WERI-Rb-1 (cell line): ENCODE measurements at places on chromosomes 4 and X.
A peak's percentile ranks its signal among the peaks of the same experiment; 100 is the strongest.

- no peak for DNase-seq
These were observed 81.0 kb upstream of the SPRY1 start for GRCh38 chr4:123315617-123316016.

DNA sequence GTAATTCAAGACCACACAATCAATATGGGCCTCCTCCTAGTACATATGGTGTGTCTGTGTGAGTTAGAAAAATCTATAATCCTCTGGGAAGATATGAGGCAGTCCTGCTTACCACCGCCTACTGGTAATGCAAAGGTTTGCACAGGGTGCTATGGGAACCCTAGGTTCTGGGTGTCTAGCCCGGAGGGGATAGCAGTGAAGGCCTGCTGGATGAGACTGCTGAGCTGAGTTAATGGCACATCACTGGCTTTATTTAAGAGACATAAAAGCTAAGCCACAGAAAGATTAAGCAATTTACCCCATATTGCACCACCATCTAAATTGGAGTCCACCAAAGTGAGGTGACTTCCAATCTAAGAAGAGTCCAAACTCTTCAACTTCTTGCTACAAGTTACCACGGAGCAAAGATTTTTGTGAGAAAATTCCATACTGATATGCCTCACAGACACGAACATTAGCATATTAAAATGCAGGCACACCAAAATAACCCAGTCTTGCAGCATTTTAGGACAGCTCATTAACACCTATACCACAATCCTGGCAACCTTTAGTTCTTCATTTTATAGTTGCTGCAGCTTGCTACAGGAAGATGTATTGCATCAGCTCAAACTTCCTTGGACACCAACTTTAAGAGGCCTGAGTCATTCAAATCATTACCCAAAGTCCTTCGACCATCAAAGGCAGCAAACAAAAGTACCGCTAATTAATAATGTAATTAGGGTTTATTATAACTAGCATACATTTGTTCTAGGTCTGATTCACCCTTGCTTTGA lies 13.7 kb downstream of the DGKK start:
- DNase-seq = no peak

GRCh38 chr4:112147697-112148096 lies 2.4 kb downstream of the FAM241A start:
- DNase-seq = no peak

DNA sequence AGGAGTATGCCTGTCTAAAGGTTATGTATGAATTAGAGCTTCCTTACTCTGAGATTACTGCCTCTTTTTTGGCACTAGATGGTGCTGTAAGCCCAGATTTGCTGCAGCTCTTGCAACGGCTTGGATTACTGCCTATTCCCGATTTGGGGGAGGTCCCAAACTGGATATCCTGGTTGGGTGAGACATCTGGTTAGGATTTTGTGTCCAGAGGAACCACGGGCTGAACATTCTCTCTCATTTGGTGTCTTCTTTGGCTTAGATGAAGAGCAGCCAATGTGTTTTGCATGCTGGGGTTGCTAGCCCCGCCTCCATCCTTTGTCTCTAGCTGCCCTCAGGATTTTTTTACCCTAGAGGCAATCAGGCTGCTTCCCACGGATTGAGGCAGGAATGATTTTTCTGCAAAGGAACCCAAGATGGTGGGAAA lies 31.9 kb downstream of the F8A1 start:
- DNase-seq = peak; percentile 71

DNA sequence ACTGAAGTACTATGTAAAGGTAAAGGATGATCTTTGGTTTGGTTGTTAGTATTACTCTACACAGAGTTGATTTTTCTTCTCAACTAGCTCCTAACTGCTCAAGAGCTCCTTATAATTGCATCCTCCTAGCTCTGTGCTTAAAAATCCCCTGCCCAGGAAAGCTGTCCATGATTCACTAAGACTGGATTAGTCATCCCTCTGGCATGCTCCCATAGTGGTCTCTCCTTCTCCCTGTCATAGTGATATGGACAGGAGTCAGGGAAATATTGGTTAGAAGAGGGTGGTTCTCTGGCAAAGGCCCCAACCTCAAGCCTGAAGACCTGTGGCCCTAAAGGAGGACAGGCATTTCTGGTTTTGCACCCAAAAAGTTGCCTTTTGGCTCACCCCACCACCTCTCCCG lies 242.3 kb upstream of the KCNIP4 start:
- DNase-seq = no peak

DNA sequence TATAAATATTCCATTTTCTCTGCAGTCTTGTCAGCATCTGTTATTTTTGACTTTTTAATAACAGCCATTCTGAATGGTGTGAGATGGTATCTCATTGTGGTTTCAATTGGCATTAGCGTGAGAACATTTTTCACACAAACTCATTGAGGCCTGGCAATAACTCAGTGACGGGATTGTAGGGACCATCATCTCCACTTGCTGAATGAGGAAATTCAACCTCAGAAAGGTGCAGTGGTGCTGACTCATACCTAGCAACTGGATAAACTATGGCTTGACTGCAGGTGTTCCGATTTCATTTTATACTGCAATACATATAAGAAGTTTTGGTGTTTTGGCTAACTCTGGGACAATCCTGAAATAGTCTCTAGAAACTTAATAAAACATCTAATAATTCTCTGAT lies 88.3 kb upstream of the DDIT4L start:
- DNase-seq = no peak

DNA sequence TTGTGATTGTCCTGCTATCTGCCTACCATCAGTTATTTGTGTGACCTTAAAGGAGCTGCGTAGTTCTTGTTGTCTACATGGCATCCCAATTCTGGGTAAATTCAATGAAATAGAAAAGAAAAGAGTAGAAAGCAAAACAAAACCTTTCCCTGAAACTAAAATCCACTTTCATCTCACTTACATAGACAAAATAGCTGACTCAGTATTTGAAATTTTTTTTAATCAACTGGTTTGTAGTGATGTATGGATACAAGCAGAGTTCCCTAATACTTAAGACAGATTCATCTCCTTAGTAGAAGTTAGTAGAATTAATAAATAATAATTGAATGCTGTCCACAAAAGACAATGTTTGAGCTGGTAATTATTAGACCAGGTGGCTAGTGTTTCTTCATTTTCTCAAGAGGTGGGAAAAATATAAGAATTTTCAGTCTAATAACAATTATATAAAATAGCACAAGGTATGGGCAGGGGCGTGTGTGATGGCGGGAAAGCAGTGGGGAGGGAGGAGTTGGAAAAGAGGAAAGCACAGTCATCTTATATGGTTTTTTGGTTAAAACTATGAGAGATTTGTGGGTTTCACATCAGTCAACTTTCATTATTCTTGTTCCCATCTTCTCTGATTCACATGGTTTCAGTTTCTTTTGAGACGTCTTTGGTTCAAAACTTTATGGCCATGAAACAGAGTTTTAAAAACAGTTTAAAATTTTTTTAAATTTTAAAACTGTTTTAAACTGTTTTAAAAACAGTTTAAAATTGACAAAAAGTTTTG lies 275.2 kb downstream of the SPRY1 start:
- no peak for DNase-seq

DNA sequence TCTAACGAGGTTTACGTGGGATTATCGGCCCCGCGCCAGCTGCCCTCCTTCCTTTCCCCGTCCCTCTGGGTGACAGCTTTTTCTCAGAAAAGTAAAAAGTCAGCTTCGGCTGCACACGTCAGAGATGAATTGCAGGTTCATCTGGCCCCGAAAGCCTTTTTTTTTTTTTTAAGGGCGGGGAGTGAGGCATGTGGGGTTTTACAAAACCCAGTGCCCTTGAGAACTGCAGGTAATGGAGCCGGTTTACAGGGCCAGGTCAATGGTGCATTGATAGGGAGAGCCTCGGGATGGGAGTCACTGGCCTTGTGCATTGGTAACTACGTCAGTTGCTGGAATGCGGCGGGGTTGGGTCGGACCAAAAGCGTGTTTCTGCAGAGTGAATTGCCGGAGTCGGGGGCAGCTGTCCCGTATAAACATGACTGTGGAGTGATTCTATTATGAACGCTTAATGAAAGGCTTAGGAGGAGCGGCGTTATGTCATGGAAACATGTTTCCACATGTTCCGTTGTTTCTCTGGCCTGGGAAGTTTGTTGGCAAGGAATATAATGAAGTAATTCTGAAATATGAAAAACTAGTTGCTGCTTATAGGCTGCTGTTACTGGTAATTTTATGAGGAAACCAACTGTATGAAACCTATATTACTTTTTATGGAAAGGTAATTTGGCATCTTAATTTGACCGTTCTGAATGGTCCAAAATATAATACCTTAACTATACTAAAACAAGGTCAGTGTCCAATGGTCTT lies 1.1 kb downstream of the HSPA4L start:
- peak; percentile 69 for DNase-seq

GRCh38 chr4:138996090-138996489 lies 19.5 kb upstream of the NOCT start:
- DNase-seq = no peak

DNA sequence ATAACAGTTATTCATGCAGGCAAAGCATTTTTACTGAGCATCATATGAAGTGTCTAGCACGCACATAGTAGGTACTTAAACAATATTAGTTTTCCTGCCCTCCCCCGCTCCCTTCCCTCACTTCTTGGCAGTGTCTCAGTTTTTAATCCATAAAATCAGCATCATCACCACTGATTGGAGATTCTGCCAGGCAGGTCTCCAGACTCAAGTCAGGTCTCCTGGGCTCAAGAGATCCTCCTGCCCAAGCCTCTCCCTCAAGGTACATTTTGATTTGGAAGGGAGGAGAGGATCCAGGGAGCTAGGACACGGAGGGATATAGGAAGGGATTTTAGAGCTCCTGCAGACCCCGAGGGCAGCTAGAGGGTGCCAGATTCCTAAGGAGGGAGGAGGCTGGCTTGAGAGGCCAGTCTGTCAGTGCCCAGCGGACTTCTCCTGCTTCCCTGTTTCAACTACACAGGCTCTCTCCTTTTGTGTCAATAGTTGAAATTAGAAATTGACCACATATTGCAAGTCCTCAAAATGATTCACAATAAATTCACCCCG lies 4.4 kb upstream of the FAT1 start:
- no peak for DNase-seq

- peak; percentile 61 for DNase-seq
These were observed 14.5 kb upstream of the KDM5C start for GRCh38 chrX:53239474-53239873.

- DNase-seq = no peak
These were observed 17.9 kb downstream of the ATP8A1 start for GRCh38 chr4:42638993-42639392.

- DNase-seq = no peak
These were observed 420.8 kb upstream of the DIPK2B start for GRCh38 chrX:45621376-45622041.

DNA sequence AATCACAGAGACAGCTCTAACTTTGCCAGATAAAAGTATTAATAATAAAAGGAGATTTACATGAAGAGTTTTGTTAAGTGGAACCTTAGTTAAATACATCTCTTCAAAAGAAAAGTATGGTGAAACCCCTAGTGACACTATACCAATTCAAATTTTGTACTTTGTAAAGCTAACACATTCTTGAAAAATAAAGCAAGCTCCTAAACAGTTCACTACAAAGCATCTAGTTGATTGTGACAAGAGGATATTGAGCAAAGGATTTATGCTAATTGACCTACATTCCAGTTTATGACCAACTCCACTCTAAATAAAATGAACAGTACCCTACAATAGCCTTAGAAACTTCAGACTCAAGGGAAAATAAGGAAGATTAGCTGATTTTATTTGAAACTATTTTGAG lies 69.4 kb upstream of the WDR17 start:
- DNase-seq = no peak

- no peak for DNase-seq
These were observed at the start of gene PLAC8 for GRCh38 chr4:83114576-83114975. Gene PLAC8 (minus strand): TSS chr4:83114729. CDS start chr4:83107921, 6,808 bp downstream.

GRCh38 chr4:126807132-126807531 lies 825.6 kb upstream of the INTU start:
- no peak for DNase-seq

DNA sequence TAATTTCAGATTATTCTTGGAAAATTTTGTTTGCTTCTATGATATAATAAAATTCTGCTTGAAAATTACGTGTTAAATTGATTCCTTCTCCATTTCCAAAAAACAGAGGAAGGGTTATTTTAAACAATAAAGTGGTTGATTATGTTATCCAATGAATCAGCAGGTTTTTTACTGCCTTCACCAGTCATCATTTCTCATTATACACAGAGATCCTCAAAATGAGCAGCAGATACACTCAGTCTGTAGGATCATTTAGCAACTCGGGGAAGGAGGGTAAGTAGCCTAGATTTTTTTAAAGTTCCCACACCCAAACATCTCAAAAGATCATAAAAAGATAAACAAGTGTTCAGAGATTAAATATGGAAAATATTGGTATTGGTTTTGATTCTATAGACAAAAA lies 6.8 kb upstream of the TMEM144 start:
- no peak for DNase-seq

DNA sequence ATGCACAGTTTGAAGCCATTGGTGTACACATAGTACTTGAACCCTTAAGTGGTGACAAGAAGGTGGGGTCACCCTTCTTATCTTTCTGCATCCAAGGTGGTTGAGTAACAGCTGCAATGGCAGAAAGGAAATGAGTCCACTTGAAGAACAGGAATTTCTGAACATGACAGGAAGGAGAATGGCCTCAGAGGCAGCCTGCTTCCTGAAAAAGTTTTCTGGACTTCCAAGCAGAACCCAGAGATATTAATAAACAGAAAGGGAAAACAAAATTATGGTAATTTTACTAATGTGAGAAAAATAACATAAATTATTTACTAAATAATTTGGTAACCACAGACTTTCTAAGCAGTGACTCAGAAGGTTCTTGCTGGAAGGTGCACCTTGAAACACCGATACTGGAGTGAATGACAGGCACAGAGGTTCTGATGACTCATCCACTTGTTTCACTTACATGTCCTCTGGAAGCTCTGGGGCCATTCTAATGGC lies 119.9 kb upstream of the HS3ST1 start:
- DNase-seq = no peak

DNA sequence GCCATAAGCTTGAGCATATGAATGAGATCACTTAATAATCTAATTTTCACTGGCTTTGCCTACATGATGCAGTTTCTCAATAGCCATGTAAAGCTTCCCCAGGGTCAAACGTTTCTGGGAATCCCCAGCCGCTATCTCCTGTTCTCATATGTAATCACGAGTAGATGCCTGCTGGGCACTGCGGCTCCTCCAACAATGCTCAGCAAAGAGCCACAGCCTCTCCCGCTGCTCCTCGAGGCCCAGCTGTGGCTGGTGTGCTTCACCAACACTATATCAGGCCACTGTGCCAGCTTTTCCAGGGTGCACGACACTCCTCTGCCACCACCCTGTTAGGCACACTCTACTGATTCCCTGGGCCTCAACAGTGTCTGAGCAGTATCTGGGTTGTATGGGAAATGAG lies 78.3 kb upstream of the RASGEF1B start:
- DNase-seq = no peak

GRCh38 chr4:76697129-76697803 lies 200.7 kb downstream of the SOWAHB start:
- DNase-seq = no peak

- no peak for DNase-seq
These were observed 80.5 kb downstream of the TBC1D9 start for GRCh38 chr4:140675599-140676231.

- DNase-seq = no peak
These were observed 22.5 kb downstream of the TCEAL1 start for GRCh38 chrX:103651151-103651773.

- DNase-seq = no peak
These were observed 1.5 kb downstream of the ACSL1 start for GRCh38 chr4:184824081-184824775.
